ENCODE measurements at places on chromosomes 2 and 18.
A peak's percentile ranks its signal among the peaks of the same experiment; 100 is the strongest.

- no peak for DNase-seq
These were observed 111.8 kb upstream of the ZNF521 start for GRCh38 chr18:25463726-25464125.

DNA sequence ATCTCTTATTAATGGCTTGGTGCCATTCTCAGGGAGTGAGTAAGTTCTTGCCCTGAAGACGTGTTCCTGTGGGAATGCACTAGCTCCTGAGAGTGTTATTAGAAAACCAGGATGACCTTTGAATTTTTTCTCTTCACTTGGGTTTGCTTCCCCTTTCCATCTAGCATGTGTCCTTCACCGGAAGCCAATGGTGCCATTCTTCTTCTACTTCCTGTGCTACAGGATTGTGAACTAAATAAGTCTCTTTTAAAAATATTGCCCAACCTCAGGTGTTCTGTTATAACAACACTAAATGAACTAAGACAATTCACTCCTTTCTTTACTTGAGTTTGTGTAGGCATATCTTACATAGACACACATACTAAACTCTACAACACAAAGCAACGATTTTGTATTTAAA lies 447.0 kb downstream of the SOX11 start:
- no peak for DNase-seq

DNA sequence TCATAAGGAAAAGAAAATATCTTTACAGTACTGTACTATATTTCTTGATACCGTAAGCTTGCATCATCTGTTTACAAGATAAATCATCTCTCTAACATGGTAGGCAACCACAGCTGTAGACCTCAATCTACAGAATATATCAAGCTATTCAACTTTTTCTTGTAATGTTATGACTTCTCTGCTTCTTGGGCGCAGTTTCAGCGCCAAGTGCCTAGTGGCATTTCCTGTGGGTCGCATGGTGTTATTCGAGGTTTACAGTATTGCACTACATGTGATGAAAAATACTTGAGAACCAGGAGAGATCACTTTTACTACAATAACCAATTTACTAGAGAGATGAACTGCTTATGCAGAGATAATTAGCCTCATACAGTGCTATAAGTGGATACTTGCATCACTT lies 34.0 kb upstream of the SESTD1 start:
- no peak for DNase-seq

DNA sequence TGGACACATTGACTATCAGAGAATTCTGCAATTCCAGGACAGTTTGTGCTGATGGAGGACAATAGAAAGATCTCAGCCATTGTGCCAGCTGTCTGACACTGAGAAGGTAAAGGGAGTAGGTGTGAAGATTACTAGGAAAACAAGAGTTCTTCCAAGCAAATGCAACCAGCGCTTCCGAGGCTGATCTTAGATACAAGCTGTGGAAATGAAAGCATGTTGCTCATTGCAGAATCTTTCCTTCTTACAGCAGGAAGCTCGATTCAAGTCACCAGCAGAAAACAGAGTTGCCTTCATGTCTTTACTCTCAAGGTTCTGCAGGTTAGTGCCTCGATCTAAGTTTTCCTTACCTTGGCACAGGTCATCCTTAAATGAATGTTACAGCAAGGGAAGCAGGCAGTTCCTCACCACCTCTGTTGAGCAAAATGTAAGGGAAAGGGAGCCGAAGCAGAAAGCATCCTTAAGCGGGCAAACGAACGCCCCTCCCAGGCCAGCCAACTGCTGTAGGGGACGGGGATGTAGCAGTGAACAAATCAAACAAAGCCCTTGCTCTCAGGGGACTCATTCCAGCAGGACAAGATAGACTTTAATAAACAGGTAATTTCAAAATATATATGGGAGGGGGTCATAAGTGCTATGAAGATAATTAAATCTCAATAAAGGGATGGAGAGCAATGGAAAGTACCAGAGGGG lies 54.3 kb downstream of the MARCHF4 start:
- no peak for DNase-seq

DNA sequence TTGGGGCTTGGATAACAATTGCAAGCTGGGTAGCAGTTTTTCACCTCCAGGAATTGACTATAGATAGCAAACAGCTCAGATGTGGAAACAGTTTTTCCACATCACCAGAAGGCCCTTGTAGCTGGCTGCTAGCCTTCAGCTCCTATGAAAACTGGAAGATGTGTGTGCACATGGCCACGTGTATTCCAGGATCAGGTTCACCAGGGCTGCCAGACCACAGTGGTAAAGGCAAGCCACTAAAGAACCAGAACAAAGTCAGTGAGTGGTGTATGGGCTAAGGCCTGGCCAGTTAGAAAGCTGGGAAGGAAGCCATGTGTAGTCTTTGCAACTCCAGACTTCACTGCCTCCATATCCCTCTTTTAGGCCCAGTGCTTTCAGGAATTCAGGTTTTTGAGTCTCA lies 12.9 kb downstream of the LRRTM1 start:
- DNase-seq = no peak

- no peak for DNase-seq
These were observed 33.4 kb upstream of the LPIN2 start for GRCh38 chr18:3046216-3046808.

GRCh38 chr18:48279312-48279711 lies 129.9 kb downstream of the ZBTB7C start:
- no peak for DNase-seq

DNA sequence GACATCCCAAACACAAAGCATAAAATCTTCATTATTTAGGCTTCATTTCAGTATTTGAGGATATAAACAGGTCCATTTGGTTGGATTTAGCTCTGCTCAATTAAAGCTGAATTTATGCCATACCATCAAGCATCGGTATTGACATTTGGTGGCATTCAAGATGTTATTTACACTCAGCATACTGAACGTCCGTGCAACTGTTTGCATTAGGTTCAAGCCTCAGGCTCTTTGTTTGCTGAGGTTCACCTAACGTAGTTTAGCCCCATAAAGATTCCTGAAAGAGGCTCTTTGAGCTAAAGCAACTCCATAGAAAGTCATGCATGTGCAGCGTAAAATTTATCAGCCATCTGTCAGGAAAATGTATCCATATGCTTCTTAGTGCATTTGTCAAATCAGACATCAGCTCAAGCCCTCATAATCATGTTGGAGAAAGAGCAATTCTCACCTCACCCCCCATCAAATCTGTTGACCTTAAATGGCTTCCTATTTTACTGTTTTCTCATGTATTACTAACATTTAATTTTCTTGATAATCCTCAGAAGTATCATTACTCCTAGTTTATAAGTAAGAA lies 366.9 kb downstream of the EPHA4 start:
- peak; percentile 30 for DNase-seq

DNA sequence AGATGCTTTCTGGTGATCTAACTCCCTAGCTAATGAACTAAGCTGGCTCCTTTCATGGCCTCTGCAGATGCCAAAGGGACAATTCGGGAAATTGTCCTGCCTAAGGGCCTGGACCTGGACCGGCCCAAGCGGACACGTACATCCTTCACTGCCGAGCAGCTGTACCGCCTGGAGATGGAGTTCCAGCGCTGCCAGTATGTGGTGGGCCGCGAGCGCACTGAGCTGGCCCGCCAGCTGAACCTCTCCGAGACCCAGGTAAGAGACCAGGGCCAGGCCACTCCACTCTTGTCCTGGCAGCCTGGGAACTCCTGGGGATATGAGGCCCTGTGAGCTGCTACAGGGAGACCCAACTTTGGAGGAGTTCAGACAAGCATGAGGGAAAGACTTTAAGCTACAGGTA lies 14.7 kb upstream of the ATP6V1B1 start:
- no peak for DNase-seq

- DNase-seq = no peak
These were observed 50.6 kb upstream of the MAPRE2 start for GRCh38 chr18:34990597-34990996.

- no peak for DNase-seq
These were observed 181.6 kb downstream of the MGAT5 start for GRCh38 chr2:134435505-134435904.

All from NCI-H526 (cell line).